ENCODE measurements at places on chromosomes 12 and 14.

DNA sequence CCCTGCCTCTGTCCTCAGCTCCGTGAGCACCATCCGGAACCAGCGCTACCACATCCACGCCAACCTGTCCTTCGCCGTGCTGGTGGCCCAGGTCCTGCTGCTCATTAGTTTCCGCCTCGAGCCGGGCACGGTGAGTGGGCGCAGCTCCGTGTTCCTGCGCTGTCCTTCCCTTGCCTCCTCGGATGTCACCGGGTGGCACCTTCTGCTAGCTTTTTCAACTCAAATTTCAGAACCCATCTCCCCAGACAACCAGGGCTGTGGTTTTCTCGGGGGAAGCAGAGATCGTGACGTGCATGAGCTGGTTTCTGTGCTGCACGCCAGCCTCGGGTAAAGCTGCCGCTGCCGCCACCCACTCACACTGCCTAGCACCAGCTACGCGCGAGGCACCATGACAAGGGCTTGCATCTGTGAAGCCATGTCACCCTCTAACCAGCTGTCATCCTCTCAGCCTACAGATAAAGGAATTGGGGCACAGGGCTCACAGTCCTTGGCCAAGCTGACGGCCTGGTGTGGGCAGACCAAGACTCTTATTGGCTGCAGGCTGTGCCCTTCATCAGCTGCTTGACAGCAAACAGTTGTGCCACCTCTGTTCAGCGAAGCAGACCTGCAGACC, 152.1 kb downstream of the ADGRD1 start:
- peak; percentile 5 for DNase-seq

DNA sequence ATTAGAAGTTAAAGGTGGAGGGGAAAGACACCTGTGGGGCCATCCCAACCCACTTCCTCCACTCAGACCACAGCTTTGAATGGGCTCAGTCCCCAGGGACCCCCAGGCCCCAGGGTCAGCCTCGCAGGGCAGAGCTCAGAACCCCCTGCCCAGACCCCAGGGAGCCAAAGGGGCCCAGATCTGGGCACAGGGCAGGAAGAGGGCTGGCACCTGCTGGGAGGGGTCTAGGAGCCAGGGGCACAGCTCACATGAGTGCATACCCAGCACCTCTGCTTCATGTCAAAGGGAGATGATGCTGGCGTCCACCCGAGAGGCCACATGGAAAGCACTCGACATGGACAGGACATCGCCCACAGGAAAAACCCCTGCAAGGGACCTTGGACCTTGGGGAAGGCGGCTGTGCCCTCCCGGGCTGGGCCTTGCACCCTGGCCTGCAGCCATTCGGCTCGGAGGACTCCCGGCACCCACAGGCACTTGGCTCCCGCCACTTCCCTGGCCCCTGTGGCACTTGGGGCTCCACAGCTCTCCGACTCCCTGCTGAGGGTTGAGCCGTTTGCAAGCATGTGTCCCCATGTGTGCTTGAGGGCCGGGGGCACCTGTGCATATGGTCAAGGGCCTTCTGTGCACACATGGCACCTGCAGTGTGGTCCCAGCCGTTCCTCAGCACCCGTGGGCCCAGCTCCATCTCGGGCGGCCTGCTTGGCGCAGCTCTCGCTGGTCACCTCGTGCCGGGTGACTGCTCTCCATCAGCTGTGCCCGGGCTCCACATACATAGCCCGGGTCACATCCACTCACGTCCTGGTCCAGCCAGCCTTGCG, 7.8 kb upstream of the AMN start:
- no peak for DNase-seq

DNA sequence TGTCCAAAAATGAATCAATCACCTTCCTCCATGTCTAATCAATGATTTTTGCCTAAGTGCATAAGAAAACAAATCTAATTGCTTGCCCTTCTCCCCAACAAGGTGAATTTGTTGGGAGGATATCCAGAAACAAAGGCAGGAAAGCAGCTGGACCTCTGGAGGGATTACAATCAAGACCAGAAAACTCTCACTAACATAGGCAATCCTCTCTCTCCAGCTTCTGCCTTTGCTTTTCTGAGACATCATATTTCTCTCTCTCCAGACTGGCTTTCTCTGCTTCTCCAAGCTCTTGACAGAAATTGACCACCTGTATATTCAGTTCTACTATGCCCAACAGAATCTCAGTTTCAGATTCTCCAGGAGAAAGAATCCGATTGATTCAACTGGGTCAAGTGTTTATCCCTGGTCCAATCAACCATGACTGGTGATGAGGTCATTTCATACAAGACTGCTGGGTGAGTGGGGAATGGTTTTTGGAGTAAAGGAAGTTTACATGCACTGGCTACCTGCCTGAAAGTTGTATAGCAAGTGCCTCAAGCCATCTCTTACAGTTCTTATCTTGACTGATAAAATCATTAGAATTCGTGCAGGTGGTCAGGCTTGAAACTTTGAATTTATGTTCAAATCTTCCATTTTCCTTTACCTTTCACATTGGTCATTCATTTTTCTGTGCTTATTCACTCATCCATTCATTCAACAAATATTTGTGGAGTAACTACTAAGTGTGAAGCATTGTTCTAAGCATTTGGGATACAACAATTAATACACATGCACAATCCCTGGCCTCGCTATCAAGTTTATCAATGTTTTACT, 22.2 kb upstream of the CFAP54 start:
- DNase-seq = no peak

- DNase-seq = no peak
Observed at GRCh38 chr14:90508536-90509254, 111.9 kb downstream of the CALM1 start.

GRCh38 chr12:39145175-39145999, 240.0 kb upstream of the CPNE8 start:
- no peak for DNase-seq

DNA sequence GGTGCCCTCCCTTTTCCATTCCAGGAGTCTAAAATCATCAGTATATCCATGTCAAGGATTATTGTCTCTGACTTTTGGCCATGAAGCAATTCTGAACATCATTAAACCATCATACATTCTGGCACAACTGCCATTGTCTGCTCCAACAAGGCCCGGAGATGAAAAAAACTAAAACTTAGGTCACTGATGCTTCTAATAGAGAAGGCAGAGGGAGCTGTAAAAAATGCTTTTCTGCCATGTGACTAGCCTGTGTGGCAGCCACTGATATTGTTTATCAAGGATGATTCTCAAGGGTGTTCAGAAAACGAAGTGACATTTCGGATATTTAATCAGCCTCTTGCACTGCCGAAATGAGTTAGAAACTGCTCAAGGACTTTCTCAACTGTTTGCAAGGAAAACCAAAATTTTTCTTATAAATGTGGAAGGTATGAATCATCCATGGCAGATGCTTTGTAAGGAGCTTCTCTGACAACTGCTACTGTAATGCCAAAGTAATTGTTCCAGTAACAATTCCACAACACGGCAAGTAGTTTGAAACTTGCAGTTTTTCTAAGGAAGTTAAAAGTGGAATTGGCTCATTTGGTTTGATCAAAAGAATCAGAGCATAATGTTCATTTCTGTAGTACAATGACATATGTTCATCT, 1076.5 kb upstream of the FLRT2 start:
- DNase-seq = no peak

- no peak for DNase-seq
Observed at GRCh38 chr14:98910061-98910460, 361.9 kb downstream of the BCL11B start.

- DNase-seq = peak; percentile 49
Observed at GRCh38 chr14:22163051-22163450, 426.0 kb downstream of the DAD1 start.

GRCh38 chr12:3132636-3133404, 55.6 kb downstream of the TSPAN9 start:
- no peak for DNase-seq

Measured in CD8-positive, alpha-beta T cell (primary cell).